ENCODE measurements at places on chromosomes 6 and 20. TPM values are rescaled to one million over a fixed set of nuclear protein-coding genes. Genes with fewer than 3 reads are reported as not detected.

GRCh38 chr20:47817573-47817972 lies 32.3 kb upstream of the SULF2 start:
- no peak for DNase-seq

- DNase-seq = no peak
These were observed 25.3 kb upstream of the CHRNA4 start for GRCh38 chr20:63386491-63386890.

DNA sequence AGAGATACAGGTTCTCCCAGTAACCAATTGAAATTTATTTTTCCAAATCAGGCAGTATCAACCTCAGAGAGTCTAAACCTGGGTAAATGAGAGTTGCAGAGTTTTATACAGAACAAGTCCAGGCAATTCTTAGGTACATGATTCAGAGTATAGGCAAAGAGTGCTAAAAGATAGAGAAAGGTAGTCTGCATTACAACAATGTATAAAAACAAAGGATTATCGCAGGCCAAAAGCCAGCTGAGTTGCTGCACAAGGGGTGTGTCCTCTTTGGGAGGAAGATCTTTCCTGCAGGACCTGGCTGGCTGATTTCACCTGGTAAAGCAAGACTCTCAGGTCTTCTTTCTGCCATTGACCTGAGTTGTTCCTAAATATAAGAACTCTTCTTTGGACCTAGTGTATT lies 48.9 kb upstream of the ECHDC1 start:
- no peak for DNase-seq

GRCh38 chr6:104623052-104623690 lies 236.5 kb downstream of the HACE1 start:
- no peak for DNase-seq

DNA sequence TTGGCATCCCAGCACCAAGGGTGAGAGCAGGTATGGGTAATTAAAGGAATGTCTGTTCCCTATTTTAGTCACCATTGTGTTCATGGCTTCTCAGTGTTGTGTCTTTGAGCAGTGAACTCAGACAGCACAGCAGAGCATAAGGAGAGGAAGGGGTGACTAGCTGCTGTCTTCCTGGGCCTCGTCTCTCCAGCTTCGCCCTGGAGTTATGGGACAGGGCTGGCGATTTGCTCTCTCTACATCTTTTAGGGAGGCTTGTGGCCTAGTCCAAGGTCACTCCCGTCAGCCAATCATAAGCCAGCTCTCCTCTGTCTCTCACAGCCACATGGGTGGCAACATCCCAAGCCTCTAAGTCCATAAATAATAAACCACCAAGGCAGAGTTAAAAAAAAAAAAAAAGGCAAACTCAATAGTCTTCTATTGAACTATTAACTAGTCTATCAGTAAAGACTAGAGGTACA lies 7.3 kb downstream of the CST3 start:
- no peak for DNase-seq

GRCh38 chr6:75863001-75863400 lies 114.0 kb downstream of the MYO6 start:
- DNase-seq = no peak

- no peak for DNase-seq
These were observed 8.6 kb downstream of the TAAR1 start for GRCh38 chr6:132650429-132650828.

DNA sequence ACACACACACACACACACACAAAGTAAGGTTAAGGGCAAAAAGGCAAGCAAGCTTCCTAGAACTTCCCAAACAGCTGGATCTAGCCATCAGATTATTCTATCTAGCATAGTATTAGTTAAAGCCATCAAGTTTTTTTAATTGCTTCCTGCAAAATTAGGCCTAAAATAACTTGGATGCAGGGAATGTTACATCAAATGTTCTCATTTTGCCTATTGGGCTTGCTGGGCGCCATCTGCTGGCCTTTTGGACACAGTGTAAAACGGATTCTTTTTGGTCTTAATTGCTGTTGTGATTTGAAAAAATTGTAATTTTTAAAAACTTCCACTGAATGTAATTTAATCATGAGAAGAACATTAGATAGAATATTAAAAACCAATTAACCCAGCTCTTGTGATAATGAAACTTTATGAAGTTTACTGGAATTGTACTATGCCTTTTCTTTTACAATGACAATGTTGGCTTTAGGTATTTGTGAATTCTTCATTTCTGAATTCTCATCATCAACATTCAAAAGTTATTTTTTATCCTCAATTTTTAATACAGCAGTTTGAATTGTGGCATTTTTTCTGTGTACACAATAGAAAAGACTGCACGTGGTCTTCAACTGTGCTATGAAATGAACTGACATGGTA lies 6.8 kb downstream of the MKKS start:
- DNase-seq = no peak

GRCh38 chr6:13429406-13429753 lies 58.0 kb downstream of the GFOD1 start:
- DNase-seq = no peak

GRCh38 chr6:41747256-41748101 lies at the start of gene PGC:
TSS of gene PGC (minus strand) at chr6:41747397. CDS start at chr6:41747334, 63 bp downstream.
- DNase-seq = no peak

GRCh38 chr20:24131684-24132083 lies 143.1 kb upstream of the GGTLC1 start:
- no peak for DNase-seq

- no peak for DNase-seq
These were observed 320.5 kb upstream of the RSPO3 start for GRCh38 chr6:126797981-126798380.

GRCh38 chr6:37783025-37783855 lies 36.3 kb upstream of the ZFAND3 start:
- peak; percentile 41 for DNase-seq

DNA sequence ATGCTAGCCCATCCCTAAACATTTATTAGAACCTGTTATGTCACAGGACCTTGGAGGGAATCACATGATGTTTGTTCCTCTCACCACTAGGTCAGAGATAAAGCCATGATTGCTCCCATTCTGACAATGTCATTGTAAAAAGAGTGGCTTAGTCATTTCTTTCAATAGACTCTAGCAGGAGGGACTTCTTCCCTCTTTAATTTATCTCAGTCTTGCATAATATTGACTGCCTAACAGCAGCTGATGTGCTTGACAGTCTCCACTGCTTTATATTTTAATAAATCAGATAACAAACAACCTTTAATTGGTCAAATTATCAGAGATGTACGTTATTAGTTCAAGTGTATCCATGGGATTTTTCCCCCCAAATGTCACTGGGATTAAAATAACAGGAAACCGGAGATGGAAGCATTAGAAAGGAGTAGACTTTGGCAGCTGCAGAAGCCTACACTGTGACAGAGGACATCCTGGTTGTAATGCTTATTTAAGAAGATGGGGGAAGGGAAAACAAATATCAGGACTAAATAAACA lies 39.6 kb downstream of the LAMA4 start:
- DNase-seq = no peak

GRCh38 chr20:53488775-53489272 lies 104.8 kb downstream of the ZNF217 start:
- DNase-seq = no peak

- DNase-seq = peak; percentile 76
These were observed 35.7 kb upstream of the ID1 start for GRCh38 chr20:31569163-31570020.

- no peak for DNase-seq
These were observed 2.5 kb upstream of the SH3BGRL2 start for GRCh38 chr6:79628466-79629288.

DNA sequence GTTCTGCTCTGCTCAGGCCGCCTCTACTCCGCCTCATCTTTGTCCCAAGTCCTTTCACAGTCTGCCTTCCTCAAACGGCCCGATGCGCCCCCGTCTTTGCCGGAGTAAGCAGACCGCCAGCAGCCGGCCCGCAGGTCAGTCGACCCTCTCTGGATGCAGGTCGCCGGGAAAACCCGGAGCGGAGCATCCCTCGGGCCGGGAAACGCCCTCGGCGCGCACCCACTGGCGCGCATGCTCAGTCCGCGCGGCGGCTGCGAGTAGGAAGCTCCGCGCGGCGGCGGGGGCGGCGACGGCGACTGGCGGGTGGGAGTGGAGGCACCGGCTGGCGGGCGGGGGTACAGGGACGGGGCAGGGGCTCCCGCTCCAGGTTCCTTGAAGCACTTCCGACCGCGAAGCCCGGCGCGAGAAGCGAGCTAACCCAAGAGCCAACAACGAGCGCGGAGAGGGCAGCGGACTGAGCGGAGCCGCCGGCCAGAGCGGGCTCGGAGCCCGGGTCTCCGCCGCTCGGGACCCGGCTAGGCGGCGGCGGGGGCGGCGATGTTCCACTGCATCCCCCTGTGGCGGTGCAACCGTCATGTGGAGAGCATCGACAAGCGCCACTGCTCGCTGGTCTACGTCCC lies at the start of gene LRRC1:
Gene LRRC1 (plus strand): TSS at position 286 of the 620 bp plus-strand sequence. CDS start 252 bp downstream, at position 538.
- peak; percentile 94 for DNase-seq

DNA sequence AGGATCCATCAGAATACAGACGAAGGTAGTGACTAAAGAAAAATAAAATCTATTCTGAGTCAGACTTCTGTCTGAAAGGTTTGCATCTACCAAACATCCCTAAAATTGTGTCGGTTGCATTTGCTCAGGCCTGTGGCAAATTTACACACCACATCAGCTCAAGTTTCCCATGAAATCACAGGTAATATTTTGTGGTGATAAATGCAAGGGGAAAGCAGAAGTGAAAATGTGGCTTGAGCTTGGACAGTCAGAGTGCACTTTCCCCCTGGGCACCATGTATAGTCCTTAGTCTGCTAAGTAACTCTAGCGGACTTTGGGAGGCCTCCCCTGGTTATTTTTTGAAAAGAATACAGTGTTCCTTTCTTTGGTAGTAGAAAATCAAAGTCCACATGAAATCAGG lies 159.1 kb downstream of the PKHD1 start:
- DNase-seq = no peak

- no peak for DNase-seq
These were observed 31.9 kb upstream of the FUCA2 start for GRCh38 chr6:143543435-143543834.

- no peak for DNase-seq
These were observed 165.5 kb downstream of the BACH2 start for GRCh38 chr6:90131125-90131524.

DNA sequence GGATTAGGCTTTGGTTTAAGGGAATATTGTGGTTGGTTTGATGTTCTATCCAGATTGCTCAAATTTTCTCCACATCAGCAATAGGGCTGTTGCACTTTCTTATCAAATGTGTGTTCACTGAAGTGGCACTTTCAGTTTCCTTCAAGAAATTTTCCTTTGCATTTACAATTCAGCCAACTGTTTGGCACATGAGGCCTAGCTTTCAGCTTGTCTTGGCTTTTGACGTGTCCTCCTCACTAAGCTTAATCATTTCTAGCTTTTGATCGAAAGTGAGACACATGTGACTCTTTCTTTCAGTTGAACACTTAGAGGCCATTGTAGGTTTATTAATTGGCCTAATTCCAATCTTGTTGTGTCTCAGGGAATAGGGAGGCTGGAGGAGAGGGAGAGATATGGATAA lies 104.8 kb downstream of the FLRT3 start:
- DNase-seq = no peak

GRCh38 chr20:58994390-58995159 lies 12.5 kb downstream of the CTSZ start:
- no peak for DNase-seq

DNA sequence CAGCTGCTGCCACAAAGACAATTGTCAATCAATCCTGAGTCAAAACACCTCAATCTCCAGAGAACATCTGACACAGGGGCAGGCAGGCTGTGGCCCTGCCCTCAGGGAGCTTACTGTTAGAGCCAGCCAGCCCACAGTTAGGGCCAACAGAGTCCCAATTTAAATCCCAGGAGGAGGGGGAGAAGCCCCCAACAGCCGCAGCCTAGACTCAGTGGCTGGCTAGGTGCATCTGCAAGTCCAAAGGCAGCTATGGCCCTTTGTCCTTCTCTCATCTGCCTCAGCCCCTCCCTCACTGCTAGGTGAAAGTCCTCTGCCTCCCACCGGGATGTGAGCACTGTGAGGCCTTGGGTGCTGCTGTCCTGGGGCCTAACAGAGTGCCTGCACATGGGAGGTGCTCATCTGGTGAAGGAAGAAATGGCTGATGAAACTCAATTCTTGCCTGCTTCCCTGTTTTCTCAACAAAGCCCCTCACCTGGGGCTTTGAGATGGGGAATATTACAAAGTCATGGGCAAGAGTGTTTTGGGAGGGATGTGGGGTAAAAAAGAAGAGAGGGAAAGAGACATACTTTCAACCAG lies 33.7 kb upstream of the VEGFA start:
- no peak for DNase-seq

GRCh38 chr6:167485186-167485978 lies 160.5 kb downstream of the TTLL2 start:
- DNase-seq = no peak

DNA sequence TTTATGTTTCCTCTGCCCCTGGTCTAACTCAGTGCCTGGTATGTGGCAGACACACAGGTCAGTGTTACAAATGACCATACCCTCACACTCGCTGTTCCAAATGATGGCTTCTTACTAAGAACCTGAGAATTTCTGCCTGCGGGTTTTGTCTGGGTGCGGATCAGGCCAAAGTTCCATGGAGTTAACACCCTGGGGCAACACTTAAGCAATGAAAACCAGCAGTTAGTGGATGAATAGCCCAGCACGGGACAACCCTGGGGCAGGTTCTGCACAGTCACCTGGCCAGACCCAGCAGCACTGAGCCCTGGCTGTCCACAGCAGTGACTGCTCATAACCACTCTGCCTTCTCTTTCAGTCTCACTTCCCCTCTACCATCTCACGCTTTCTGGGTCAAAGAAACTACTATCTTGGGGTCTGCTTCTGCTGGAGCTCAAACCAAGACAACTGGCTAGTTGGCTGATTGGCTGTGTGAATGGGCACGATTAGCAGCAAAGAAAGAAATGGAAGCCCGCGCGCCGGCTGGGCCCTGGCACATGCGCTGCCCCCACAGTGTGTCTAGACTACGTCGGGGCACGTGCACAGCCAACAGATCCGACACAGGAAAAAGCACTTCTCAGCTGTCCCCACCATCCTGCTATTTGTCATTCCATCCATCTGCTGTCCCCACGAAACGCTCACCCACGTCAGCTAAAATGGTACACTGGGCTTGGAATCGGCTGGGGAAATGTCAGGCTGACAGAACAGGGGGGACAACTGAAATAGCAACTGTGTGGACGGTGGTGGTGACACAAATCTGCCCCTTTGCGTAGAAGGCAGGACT lies 36.6 kb downstream of the MGME1 start:
- no peak for DNase-seq

DNA sequence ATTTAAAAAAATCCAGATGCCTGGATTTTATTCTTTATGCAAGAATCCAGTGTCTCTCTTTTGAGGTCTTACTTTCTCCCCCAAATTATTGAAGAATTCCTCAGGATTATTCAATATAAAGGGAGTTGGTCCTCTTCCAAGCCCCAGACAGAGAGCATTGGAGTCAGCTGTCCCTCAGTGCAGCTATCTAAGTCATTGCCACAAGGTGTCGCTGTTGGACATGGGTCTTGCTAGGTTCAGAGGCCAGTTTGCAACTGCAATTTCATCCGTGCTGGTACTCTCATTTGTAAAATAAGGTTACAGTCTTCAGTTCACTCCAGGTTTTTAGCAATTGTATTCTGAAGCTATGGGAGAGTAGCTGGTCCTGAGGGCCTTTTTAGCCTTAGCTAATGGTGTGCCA lies 27.8 kb downstream of the CCN2 start:
- DNase-seq = peak; percentile 37

Gene SNHG17
- 70.9 TPM for total RNA-seq

Gene EXOC2
- total RNA-seq = 31.9 TPM

Gene SUMO4
- 9.5 TPM for total RNA-seq

Gene PEDS1
- total RNA-seq = 22.1 TPM

Gene CFB
- total RNA-seq = 2.1 TPM

Gene CST5
- not detected for total RNA-seq

Gene SLC22A16
- total RNA-seq = not detected

Gene PLCB1
- 6.2 TPM for total RNA-seq
